Stimulated activated CD8-positive, alpha-beta memory T cell treated with anti-CD3 and anti-CD28 coated beads, Interleukin-4, amount 100 ng/mL, for 4 hours (primary cell): ENCODE measurements at places on chromosomes 1 and 21.

DNA sequence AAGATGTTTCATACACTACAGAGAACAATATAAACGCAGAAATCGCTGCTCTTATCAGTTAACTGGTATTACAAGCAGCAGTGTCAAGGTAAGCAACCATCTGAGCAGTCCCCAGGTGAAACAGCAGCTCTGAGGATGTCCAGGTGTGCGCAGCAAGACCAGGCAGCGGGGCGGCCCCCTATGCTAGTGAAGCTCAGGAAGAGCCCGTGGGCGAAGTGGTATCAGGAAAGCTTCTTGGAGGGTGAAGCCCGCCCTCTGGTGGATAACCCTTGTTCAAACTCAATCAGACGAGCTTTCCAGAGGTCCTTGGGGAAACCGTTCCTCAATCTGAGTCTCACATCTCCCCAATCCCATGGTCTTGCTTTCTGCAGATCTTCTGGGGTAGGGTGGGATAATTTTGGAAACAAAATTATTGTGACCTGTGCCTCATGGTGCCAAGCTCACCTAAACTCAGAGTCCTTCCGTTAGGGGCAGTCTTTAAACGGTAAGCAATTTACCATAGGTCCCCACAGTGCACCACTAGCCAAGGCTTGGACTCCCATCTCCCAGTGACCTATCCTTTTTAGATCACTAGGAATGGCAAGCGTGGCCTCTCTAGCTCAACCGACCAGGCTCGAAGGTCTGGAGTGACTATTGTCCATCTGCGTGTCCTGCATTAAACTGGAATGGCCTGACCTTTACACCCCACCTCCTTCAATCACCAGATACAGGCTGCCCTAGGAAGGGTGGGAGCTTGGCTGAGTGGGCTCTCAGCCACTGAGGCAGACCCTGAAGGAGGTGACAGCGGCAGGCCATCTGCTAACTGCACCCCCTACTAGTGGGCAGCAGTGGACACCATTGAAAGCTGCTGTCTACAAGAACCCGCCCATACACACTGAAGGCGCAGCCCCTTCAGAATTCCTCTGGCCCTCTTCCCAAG, 13.6 kb upstream of the FAM110D start:
- DNase-seq, result peak; percentile 42

- no peak for DNase-seq
Measured at GRCh38 chr1:154414606-154415005, 9.5 kb downstream of the IL6R start.

DNA sequence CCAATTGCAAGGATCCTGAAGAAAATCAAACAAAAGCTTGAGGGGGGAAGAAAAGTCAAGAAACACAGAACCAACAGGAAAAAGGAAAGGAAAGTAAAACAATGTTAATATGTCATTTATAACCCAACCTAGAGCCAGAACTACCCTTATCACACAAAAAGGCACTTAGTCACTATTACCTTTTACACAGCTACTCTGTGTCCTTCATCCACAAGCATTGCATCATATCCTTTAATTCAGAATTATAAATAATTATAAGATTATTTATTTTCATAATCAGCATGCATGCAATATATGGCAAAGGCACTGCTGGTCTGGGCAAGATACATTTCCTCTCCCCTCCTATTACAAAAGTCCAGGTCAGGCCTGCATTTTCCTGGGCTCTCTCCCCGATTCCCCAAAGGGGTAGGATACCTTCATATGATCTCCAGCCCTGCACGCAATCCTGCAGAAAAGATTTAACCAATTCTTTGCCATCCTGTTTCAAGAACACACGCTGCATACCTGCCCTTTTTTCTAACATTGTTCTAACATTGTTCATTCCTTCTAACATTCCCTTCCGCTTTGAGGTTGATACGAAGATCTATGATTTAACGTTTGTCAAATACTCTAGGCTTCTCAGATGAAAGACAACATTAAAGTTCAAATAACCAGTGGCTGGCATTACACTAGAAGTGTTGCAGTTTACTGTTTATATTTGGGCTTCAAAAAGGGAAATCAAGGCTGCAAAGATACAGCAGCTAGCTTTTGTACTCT, 4.3 kb downstream of the PTPN14 start:
- no peak for DNase-seq

GRCh38 chr1:103365860-103366569, 159.5 kb upstream of the RNPC3 start:
- no peak for DNase-seq

DNA sequence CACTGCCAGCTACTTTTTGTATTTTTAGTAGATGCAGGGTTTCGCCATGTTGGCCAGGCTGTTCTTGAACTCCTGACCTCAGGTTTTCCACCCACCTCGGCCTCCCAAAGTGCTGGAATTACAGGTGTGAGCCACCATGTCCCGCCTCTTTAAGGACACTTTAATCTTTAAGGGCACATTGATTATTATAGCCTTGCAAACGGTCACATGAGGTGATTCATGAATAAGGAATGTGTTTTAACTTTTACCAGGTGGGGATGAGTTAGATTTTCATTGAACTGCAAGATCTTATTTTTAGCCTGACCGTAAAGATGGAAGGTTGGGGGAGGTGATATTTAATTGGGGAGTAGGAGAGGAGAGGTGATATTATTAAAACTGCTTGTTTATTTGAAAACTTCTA, 61.9 kb downstream of the TBCE start:
- DNase-seq, result no peak

DNA sequence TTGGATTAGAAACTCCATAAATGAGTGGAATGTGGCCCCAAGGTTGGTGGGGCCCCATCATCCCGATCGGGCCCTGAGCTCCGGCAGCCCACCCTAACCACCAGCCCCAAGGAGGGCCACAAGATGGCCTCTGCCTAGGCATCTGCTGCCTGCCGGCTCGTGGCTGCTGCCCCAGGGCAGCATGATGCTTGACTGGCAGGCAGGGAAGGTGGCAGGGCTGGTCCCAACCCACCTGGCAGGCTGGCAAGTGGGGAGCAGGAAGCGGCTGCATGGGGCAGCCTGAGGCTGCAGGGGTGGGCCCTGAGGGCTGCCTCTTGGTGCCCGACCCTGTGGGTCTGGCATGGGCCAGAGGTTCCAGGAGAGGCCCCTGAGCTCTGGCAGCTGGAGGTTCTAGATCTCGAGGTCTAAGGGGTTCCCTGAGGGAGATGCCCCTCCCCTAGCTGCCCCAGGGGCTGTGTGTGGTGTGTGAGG, 760 bp upstream of the GJC2 start:
- no peak for DNase-seq

GRCh38 chr1:39727932-39728317, 10.8 kb upstream of the PPIE start:
- DNase-seq, result no peak
